Activated CD8-positive, alpha-beta memory T cell treated with anti-CD3 and anti-CD28 coated beads, Interleukin-2, amount 50 U/mL, for 4 hours (primary cell): ENCODE measurements at places on chromosomes 12 and 14.
A peak's percentile ranks its signal among the peaks of the same experiment; 100 is the strongest.

GRCh38 chr14:29930283-29930682 lies 2.6 kb upstream of the PRKD1 start:
- no peak for DNase-seq

- DNase-seq: no peak
Observed at GRCh38 chr12:108822497-108823205, 34.7 kb downstream of the SSH1 start.

DNA sequence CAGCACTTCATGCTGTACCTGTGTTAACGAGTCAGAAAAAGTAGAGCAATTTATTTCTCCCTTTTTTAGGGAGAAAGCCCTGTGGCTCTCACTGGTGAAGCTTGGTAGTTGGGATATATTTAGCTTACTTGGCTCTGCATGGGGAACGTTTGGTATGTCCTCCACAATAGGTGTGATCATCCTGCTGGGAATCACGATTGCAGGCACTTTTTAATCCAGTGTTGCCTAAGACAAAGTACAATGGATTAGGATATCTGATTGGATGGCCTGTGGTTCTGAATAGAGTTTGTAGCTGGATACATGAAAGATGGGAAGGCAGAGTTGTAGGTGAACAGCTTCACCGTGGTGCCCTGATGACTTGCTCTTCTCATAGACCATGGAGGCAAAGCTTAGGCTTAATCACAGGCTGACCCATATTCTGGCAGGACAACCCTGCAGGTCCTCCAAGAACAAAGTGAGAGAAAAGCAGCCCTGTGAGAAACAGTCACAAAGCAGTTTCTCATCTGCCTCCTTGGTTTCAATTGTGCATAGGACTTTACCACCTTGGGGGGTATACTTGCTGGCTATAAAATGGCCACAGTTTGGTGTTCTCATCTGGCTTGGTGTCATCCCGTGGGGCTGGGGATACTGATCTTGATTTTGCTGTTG lies 7.5 kb downstream of the RESF1 start:
- DNase-seq: no peak

GRCh38 chr14:20751963-20752562 lies 6.4 kb downstream of the EDDM3A start:
- DNase-seq: no peak

- no peak for DNase-seq
Observed at GRCh38 chr14:92607251-92607650, 93.7 kb downstream of the RIN3 start.

GRCh38 chr12:76144245-76144549 lies 59.7 kb upstream of the NAP1L1 start:
- DNase-seq: peak; percentile 36

DNA sequence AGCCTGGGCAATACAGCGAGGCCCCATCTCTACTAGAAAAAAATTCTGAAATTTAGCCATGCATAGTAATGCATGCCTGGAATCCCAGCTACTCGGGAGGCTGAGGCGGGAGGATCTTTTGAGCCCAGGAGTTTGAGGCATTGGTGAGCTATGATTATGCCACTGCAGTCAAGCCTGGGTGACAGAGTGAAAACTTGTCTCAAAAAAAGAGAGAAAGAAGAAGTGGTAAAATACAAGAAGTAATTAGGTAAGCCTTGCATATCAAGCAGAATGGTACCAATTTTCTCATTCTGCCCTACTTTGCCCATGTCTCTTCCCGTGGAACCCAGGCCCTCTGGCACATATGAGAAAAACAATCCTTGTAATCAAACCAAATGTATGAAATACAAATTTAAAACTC lies 70.7 kb downstream of the SUSD6 start:
- no peak for DNase-seq

GRCh38 chr12:131379738-131380137 lies 331.2 kb upstream of the SFSWAP start:
- DNase-seq: no peak

DNA sequence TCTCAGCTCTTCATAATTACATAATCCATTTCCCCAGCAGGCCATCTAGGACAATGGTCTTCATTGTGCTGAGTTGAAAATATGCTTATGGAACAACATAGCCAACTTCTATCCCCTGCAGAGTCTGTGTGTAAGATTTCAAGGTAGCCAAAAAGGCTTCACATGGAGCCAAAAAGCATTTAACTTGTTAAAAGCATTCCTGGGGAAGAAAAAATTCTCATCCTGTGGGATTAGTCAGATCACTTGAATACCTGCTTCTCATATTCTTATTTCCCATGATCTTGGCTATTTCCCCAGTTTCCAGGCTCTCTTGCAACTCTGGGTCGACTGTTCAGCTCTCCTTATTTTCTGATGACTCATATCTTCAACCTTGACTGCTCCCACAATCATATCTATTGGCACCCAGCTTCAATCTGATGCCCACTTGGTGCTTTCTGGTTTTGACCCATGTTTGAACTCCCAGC lies 178.9 kb downstream of the KLHL28 start:
- no peak for DNase-seq

DNA sequence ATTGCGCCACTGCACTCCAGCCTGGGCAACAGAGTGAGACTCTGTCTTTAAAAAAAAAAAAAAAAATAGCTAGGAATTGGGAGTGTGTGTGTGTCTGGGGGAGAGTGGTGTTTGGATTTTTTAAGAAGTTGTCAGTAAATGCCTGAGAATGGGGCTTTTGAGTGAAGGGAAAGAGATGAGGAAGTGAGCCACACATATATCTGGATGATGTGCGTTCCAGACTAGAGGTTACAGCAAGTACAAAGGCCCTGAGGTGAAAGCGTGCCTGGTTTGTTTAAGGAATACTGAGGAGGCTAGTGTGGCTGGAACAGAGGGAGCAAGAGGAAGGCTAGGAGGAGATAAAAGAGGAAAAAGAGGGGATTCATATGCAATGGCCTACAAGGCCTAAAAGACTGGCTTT lies 70.0 kb downstream of the PAPLN start:
- DNase-seq: no peak

GRCh38 chr12:109544955-109545531 lies 28.3 kb downstream of the MMAB start:
- no peak for DNase-seq

DNA sequence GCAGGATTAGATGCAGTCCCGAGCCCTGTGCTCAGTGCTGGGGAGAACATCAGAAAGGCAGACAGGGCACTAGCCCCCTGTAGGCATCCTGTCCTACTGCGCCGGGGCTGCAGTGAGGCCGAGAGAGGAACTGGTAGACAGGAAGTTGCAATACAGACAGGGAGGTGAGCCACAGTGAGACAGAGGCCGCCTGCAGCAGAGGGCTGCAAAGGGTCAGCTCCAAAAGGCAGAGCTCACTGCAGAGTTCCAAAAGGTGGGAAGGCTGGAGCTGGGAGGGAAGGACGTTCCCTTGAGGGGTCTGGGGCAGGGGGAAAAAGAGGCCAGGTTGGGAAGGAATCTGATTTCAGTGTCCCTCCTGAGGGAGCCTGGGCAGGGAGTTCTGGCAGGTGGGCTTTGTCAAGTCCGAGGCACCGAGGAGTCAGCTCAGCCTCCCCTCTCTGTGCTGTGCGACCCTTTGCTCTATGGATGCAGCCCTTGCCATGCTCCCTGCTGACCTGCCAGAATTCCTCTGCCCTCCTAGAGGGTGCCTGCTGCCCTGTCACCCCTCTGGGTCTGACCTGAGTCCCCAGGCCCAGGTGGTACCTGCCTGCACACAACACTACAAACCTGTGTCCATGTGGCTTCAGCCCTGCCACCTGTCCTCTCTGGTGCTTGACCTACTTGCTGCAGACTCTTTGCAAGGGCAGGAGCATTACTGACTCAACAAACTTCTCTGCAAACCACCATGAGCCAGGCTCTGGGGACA lies 63.5 kb downstream of the PRMT8 start:
- no peak for DNase-seq

- no peak for DNase-seq
Observed at GRCh38 chr12:25459541-25459951, 93.5 kb downstream of the LMNTD1 start.

- DNase-seq: no peak
Observed at GRCh38 chr12:1206118-1206734, 215.2 kb downstream of the ERC1 start.

GRCh38 chr12:66620026-66620425 lies 58.9 kb downstream of the GRIP1 start:
- no peak for DNase-seq

DNA sequence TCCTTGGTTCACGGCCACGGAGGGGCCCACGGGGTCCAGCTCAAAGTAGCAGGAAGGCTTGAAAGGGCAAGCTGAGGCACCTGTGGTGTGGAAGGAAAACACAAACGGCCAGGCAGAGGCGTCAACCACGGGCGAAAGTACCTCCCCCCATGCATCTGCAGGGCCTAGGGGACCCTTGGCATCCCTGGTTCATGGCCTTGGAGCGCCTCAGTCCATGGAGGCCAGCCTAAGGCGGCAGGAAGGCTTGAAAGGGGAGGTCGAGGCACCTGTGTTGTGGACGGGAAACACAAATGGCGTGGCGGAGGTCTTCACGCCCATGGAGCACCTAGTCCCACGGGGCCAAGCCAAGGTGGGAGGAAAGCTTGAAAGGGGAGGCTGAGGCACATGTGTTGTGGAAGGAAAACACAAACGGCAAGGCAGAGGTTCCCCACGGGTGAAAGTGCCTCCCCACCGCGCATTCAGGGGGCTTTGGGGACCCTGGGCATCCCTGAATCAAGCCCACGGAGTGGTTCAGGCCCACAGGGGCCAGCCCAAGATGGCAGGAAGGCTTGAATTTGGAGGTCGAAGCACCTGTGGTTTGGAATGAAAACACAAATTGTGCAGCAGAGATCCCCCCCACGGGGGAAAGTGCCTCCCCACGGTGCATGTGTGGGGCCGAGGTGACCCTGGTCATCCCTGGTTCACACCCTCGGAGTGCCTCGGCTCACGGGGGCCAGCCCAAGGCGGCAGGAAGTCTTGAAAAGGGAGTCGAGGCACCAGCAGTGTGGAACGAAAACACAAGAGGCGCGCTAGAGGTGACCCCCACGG lies 380.8 kb downstream of the ALG10 start:
- DNase-seq: peak; percentile 5

DNA sequence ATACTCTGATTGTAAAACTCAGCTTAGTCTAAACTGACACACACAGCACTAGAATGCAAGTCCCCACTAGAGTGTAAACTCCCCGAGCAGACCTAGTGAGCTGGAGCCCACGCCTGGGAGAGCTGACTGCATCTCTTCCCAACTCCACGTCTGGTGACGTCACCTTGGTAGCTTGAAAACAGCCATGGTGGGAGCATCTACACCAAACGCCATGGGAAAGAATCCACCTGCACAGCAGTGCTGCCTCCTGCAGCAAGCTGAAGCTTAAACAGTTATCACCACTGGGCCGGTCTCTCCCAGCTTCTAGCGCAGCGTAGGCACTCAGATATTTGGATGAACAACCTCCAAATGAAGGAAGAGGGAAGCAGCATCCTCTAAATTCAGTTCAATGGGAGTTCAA lies 4.3 kb upstream of the PAPLN start:
- DNase-seq: no peak

DNA sequence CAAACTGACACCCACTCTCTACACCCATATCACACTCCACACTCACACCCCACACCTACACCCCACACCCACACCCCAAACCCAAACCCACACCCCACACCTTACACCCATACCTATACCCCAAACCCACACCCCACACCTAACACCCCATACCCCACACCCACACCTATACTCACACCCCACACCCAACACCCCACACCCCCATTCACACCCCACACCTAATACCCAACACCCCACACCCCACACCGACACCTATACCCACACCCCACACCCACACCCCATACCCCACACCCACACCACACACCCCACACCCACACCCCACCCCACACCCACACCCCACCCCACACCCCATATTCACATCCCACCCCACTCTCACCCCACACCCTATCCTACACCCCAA lies 38.5 kb downstream of the TMEM120B start:
- DNase-seq: no peak

- DNase-seq: no peak
Observed at GRCh38 chr12:47783024-47783755, 10.2 kb downstream of the SLC48A1 start.

- no peak for DNase-seq
Observed at GRCh38 chr14:58777541-58777979, 139.8 kb downstream of the DACT1 start.

GRCh38 chr14:101481557-101481956 lies 79.7 kb upstream of the DIO3 start:
- no peak for DNase-seq

- no peak for DNase-seq
Observed at GRCh38 chr14:93926245-93926872, 785 bp upstream of the FAM181A start.

GRCh38 chr12:46049665-46050064 lies 59.3 kb upstream of the SCAF11 start:
- DNase-seq: no peak

DNA sequence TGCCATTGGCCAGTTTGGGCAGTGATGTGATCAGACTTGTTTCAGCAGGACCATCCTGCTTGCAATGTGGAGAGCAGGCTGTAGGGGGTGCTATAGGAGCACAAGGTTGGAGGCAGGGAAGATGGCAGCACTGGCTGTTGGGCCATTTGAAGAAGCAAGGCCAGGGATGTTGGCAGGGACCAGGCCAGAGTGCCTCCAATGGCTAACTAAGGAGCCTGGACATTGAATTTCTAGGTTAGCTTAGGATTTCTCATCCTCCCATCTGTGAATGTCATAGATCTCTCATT lies 23.5 kb downstream of the FGF23 start:
- DNase-seq: peak; percentile 41

GRCh38 chr14:88146881-88147649 lies 142.1 kb downstream of the GPR65 start:
- DNase-seq: no peak

GRCh38 chr14:61229475-61229888 lies 51.7 kb downstream of the TMEM30B start:
- no peak for DNase-seq

DNA sequence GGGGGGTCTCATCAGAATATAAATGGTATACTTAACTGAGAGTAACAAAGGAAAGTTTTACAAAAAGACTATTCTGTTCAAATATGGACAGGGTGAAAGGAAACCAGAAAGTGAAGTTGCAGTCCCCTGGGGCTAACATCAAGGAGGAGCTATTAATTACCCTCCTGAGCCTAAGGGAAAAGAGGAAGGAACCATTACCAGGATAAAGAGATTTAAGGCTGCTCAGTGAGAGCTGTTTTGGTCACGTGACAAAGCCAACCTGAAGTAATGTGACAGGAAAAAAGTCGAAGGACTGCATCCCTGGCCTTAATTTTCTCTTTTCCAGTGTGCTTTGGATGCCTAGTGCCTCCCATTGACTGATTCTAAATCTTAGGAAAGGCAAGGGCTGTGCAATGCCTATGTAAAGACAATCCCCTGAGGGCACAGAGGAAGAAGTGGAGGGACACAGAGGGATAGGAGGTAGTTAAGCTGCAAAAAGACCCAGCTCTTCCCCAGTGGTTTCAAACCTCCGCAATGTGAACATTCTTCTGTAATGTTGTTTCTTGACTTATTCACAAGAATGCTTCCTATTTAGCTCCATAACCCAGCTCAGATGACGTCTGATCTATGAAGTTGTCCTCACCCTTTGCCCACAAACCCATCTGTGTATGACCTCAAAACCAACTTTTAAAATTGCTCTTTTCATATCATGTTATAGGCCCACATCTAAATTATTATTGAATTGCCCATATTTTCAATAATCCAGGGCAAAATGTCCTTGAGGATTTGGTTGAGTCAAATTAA lies 187.7 kb upstream of the DCN start:
- DNase-seq: no peak
